ENCODE measurements at places on chromosomes 5 and 9.
A peak's percentile ranks its signal among the peaks of the same experiment; 100 is the strongest.

DNA sequence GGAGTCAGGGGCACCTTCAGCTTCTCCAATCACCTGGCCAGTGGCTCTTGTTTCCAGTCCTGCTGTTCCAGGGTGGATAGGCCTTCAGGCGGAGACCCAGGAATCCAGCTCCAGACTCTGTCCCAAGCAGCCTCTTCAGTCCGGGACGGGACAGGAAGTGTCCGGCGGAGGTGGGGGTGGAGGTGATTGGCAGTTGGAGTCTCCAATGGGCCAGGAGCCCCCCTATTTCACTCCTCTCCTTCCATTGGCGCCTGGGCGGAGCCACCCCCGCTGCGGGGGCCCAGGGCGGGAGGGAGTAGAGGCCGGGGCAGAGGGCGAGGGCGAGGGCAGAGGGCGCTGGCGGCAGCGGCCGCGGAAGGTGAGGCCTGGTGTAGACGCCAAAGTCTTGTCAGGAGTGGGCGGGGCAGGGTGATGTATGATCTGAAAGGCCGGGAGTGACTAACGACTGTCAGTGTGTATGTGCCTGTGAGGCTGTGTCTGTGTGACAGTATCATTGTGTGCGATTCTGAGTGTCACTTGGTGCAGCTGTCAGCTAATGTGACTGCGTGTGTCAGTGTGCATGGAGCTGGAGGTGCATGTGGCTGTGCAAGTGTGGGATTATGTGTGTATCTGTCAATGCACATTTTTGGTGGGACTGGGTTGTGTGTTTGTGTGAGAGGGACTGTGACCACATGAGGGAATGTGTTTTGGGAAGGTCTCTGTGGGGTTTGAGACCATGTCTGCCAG is at the start of gene IL11RA:
Gene IL11RA (plus strand): TSS at position 310 of the 726 bp plus-strand sequence. CDS start 3,033 bp downstream, outside the sequence.
- peaks cover 24% of the 10 kb centered on the region for H3K36me3 ChIP-seq
- H3K4me3 ChIP-seq, result peak within 1 kb of the TSS; percentile 48
- H3K27me3 ChIP-seq, result no peaks in the 10 kb centered on the region

DNA sequence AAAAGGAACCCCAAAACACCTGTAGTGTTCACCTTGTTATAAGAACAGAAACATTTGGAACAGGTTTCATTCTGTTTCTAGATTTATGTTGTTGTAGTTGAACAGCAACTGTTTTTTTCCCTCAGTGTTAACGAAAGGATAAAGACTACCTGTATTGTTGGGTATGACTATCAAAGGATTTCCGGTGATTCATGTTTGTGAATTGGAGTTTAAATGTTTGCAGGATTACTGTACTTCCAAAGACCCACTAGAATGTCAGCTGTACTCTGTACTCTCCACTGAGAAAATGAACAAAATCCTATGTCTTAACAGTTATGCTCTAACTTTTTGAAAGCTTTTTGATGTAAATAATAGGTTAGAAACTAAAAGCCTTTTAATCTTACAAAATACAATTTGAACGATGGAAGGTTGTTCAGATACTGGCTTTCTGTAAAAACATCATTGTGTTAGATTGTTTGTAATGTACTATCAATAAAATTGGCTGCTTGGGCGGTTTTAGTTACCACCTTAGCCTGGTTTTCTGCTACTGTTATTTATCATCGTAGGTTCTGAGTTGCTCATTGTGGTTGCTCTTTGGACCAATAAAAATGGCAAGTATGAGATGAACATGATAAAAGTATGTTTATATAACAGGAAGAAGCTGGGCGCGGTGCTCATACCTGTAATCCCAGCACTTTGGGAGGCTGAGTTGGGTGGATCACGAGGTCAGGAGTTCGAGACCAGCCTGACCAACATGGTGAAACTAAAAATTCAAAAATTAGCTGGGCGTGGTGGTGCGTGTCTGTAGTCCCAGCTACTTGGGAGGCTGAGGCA is 44.1 kb downstream of the DCP2 start:
- DNase-seq, result no peak
- H3K36me3 ChIP-seq, result no peaks in the 10 kb centered on the region
- peaks cover 12% of the 10 kb centered on the region for H3K4me1 ChIP-seq
- H3K27ac ChIP-seq, result no peak overlapping the region
- no peaks in the 10 kb centered on the region for H3K27me3 ChIP-seq

DNA sequence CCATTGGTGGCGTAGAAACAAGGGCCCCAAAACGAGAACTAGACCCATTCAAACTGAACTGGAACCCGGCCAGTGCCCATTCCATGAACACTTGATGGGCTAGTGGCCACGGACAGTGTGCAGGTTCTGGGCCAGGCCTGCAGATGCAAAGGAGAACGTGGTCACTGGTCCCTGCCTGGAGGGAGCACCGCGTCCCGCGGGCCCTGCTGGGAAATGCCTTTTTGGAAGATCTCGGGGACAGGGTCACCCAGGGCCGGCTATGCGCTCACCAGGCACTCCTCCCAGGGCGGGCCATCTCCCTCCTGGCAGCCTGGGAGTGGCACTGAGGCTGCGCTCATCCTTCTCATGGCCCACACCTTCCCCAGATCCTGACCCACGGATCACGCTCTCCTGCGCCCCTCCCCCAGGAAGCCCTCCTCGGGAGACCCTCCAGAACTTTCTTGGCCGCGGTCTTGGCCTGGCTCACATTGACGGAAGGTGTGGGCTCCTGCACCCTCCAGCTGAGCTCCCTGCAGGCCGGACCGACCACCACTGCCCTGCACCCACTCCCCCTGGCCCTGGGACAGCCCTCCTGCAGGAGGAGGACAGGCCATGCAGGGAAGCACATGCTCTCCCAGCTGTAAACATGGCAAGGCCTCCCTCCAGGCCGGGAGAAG is 2.8 kb upstream of the DIPK1B start:
- no peak overlapping the region for H3K4me3 ChIP-seq
- DNase-seq, result no peak
- H3K27ac ChIP-seq, result no peak overlapping the region
- H3K4me1 ChIP-seq, result peaks cover 23% of the 10 kb centered on the region

- no peak for DNase-seq
- no peaks in the 10 kb centered on the region for H3K36me3 ChIP-seq
- H3K4me1 ChIP-seq, result no peaks in the 10 kb centered on the region
Observed at GRCh38 chr5:111262153-111262552, 38.0 kb downstream of the CAMK4 start.

GRCh38 chr9:121992571-121993212 is 100.4 kb downstream of the TTLL11 start:
- H3K27ac ChIP-seq, result no peak overlapping the region
- H3K27me3 ChIP-seq, result no peaks in the 10 kb centered on the region
- peak; percentile 55 for DNase-seq
- H3K4me1 ChIP-seq, result no peaks in the 10 kb centered on the region
- H3K4me3 ChIP-seq, result no peak overlapping the region

DNA sequence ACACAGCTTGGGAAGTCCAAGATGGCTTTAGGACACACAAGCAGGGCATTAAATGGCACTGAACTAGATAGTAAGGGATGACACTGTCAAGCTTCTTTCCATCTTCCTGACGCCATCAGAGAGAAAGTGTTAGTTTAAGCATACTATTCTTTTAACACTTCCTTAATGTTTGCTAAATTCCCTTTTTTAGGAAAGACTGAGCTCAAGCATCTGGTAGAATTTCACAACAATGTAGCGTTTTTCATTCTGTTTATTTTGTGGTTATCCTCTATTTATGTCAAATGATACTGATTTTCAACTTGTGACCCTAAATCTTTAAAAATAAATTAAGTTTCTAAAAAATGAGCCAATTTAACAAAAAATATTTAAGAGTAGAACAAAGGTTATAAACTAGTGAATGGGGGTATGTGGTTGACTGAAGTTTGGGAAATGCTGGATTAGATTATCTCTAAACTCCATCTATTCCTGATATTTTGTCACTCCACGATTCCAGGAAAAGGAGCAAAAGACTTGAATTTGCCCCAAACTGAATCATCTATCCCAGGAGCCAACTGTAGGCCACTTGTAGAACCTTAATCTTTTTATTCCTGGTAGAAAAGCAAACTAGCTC is 147.4 kb upstream of the KLF9 start:
- H3K36me3 ChIP-seq, result no peaks in the 10 kb centered on the region
- peaks cover 7% of the 10 kb centered on the region for H3K4me1 ChIP-seq
- H3K4me3 ChIP-seq, result no peak overlapping the region
- no peak for DNase-seq

GRCh38 chr9:93960221-93960970 is 5.2 kb upstream of the BARX1 start:
- H3K4me1 ChIP-seq, result peaks cover 37% of the 10 kb centered on the region
- DNase-seq, result peak; percentile 86
- H3K27me3 ChIP-seq, result peaks cover 56% of the 10 kb centered on the region
- no peak overlapping the region for H3K4me3 ChIP-seq

DNA sequence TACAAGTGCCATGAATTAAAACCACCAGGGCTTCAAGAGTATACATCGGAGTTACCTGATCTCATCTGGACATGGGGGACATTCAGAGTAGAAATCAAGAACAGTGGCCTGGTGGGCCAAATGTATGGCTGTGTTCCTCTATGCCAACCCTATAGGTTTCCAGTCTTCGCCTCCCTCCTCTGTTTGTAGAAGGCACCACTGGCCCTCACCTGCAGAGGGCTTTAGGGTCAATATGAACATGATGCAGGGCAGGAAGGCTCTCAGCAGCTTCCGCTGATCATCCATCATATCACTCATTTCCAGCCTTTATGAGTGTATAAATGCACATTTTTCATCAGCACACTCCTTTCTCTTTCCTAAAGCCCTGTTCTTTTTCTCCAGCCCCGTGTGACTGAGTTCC is 555.5 kb upstream of the BRINP1 start:
- no peak overlapping the region for H3K4me3 ChIP-seq
- H3K36me3 ChIP-seq, result no peaks in the 10 kb centered on the region
- H3K27me3 ChIP-seq, result no peaks in the 10 kb centered on the region
- no peak overlapping the region for H3K27ac ChIP-seq
- no peaks in the 10 kb centered on the region for H3K4me1 ChIP-seq

- H3K27ac ChIP-seq, result no peak overlapping the region
- H3K36me3 ChIP-seq, result no peaks in the 10 kb centered on the region
- no peak overlapping the region for H3K4me3 ChIP-seq
Observed at GRCh38 chr9:95175523-95175922, 142.0 kb downstream of the FANCC start.

DNA sequence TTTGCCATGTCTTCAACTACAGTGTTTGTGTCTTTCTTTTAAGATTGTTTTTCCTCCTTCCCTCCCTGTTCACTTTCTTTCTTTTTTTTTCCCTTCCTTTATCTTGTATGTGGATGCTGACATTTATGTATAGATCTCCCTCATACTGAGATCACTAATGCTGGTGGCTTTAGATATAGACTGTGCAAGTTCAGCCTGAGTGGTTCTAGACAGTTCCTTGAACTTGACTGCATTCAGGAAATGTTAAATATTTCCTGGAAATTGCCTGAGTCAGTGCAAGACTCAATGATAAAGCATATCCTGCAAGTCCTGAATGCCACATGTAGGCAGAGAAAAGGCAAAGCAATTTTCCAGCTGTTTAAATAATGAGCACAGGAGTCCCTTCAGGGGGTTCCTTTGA is 182.5 kb upstream of the NR3C1 start:
- H3K27me3 ChIP-seq, result no peaks in the 10 kb centered on the region
- H3K27ac ChIP-seq, result no peak overlapping the region
- DNase-seq, result no peak
- H3K4me1 ChIP-seq, result no peaks in the 10 kb centered on the region
- H3K36me3 ChIP-seq, result no peaks in the 10 kb centered on the region
- H3K4me3 ChIP-seq, result no peak overlapping the region

DNA sequence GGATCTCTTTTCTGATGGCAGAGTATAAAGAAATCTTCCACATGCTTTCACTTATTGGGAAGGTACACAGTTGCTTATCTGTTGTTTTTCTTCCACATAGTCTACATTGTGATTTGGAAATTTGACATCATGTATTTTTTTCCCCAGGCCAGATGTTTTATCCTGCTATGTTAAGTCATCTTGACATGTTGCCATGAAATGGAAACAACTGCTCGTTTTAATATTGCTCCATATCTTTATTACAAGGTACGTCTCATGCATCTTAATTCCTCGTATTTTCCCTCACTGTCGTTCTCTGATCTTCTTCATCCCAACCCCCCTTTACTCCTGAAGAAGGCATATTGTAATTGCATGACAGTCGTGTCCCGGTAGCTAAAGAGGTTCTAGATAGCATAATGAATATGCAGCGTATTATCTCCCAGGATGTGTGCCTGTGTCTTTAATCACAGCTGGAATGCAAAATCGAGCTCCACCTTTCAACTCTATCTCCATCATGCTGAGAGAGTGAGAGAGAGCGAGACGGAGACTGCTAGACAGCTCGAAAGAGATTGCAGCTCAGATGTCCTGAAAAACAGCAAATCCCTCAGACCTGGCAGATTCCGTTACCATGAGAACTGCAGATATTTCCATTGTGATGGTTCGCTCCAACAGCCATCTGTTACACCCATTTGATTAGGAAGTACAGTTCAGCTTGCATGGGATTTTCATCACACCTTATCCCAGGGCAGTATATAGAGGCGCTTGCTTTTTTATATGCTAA is 281.7 kb downstream of the TMEM38B start:
- H3K27me3 ChIP-seq, result no peaks in the 10 kb centered on the region
- no peaks in the 10 kb centered on the region for H3K36me3 ChIP-seq
- H3K4me1 ChIP-seq, result no peaks in the 10 kb centered on the region

DNA sequence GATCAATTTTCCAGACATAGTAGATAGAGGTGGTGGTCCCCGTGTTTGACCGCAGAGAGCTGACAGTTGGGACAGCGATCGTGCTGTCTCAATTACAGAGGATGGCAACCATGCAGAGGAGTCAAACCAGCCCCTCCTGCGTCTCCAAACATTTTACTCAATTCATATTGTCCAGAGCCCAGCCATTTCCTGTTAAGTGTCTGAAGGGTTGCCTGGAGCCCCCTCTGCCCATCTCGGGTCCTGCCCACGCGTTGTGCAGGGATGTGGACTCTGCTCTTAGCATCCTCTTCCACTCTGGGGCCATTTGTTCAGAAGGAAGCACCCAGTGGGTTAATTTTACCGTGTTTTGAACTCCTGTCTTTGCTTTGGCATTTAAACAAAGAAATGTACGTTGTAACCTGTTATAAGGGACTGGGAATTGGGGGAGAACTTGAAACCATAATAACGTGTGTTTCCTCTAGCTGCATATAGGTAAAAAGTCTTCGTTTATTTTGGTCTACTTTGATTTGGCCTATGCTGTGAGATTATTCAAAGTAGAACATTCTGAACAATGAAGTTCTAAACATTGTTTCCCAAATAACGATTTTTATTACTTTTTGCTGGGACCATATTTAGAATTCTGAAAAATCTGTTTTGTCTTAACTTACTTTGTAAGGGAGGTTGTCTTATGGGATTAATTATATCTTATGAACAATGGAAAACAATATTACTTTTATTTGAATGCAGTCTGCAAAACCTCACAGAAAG is 876 bp downstream of the EGFLAM start:
- DNase-seq, result no peak
- H3K36me3 ChIP-seq, result no peaks in the 10 kb centered on the region
- H3K4me1 ChIP-seq, result peaks cover 18% of the 10 kb centered on the region
- no peak overlapping the region for H3K27ac ChIP-seq
- H3K27me3 ChIP-seq, result peaks cover 17% of the 10 kb centered on the region

DNA sequence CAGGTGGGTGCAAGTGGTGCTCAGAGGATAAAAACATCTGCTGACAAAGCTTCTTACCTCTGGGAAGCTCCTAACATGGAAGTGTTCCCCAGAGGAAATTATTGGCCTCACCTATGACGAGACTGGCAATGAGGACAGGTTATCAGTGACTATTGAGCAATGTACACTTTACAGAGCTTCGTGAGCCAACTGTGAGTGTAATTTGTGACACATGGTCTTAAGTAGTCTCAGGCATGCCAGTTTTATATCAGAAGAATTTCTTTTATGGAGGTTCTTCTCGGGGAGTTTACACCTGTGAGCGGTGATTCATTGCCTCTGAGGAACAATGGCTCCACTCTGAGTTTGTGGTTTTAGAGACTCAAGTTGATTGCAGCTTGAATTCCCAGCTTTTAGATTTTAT is 11.3 kb downstream of the ANKDD1B start:
- H3K36me3 ChIP-seq, result no peaks in the 10 kb centered on the region
- peaks cover 24% of the 10 kb centered on the region for H3K4me1 ChIP-seq
- peak; percentile 50 for DNase-seq
- H3K4me3 ChIP-seq, result no peak overlapping the region
- peak overlapping the region; percentile 66 for H3K27ac ChIP-seq

Data from upper lobe of left lung (tissue), 6 donors.